ENCODE measurements at places on chromosomes 12 and 14. TPM values are rescaled to one million over a fixed set of nuclear protein-coding genes. Genes with fewer than 3 reads are reported as not detected.

Gene DLGAP5
- 8.2 TPM for total RNA-seq

Gene HSP90AA1
- total RNA-seq: 610 TPM

Gene ITGB7
- total RNA-seq: not detected

Gene SERPINA3
- total RNA-seq: not detected

Gene GALNT8
- 25.3 TPM for total RNA-seq

DNA sequence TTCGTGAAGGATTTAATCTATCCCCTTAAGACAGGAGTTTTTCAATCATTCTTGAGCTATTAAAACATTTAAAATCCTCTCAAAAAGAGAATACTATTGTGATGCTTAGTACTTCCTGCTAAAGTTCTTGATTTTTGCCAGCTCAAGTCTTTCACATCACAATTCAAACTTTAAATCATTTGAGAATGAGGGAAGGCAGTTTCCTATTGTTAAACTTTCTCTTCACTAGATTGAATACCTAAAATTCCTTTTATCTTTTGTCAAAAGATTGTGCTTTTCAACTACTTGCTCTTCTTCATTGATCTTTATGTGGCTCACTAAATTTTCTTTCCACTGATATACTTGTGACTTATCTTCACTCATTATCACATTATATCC lies 44.1 kb downstream of the ABCD2 start:
- no peak overlapping the region for H3K4me3 ChIP-seq
- H3K4me1 ChIP-seq: peaks cover 12% of the 10 kb centered on the region
- no peak overlapping the region for H3K27ac ChIP-seq
- H3K27me3 ChIP-seq: no peaks in the 10 kb centered on the region
- H3K36me3 ChIP-seq: no peaks in the 10 kb centered on the region

- no peak for DNase-seq
- H3K36me3 ChIP-seq: peaks cover 5% of the 10 kb centered on the region
- no peak overlapping the region for H3K4me3 ChIP-seq
- H3K27ac ChIP-seq: no peak overlapping the region
- H3K4me1 ChIP-seq: peaks cover 7% of the 10 kb centered on the region
These were observed 427.1 kb upstream of the SEL1L start for GRCh38 chr14:81960781-81961180.

DNA sequence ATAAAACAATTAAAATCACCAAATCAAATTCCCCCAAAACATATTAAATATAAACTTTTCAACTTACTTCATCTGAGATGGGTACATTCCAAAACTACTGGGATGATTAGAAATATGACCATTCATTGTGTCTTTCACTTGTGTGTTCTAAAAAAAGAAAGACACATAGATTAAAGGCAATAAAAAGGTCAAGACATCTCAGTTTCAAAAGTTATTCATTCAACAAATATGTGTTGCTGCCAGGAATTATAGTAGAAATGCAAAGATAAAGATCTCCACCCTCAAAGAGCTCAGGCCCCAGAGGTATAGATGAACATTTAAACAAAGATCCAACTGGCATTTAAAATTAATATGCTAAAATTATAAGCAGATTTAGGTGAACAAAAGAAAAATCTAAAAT lies 106.4 kb downstream of the EPS8 start:
- H3K4me1 ChIP-seq: peaks cover 4% of the 10 kb centered on the region
- no peak overlapping the region for H3K4me3 ChIP-seq
- no peaks in the 10 kb centered on the region for H3K27me3 ChIP-seq
- no peak overlapping the region for H3K27ac ChIP-seq
- DNase-seq: no peak

DNA sequence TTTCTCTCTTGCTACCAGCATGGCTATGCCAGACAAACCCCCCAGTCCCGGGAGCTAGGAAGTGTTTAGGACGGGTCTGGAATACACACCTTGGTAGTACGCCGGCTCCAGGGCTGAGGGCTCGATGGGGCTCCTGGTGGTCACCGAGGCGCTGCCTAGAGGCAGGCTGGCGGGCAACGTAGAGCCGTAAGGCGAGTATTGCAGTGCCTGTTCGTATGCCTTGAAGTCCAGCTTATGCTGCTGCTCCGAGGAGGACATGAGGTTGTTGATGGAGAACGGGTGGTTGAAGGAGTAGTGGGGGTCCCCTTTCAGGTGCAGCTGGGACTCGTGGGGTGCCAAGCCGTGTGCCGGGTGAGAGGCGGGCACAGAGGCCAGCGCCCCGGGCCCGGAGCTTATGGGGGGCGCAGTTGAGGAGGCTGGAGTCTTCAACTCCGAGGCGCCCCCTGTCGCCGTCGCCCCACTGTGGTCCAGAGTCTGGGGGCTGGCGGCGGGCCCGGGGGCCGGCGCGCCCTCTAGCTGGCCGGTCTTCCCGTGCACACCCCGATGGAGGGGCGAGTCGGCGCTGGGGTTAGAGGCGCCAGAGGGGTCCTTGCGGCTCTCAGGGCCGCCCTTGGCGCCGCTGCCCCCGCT lies 3.6 kb downstream of the FOXA1 start:
- H3K4me1 ChIP-seq: peaks cover 15% of the 10 kb centered on the region
- H3K4me3 ChIP-seq: peak overlapping the region; percentile 69
- peaks cover 9% of the 10 kb centered on the region for H3K36me3 ChIP-seq
- no peak overlapping the region for H3K27ac ChIP-seq
- H3K27me3 ChIP-seq: peaks cover 47% of the 10 kb centered on the region
- peak; percentile 64 for DNase-seq

GRCh38 chr12:57477710-57478681 lies 1.7 kb downstream of the ARHGAP9 start:
- no peak overlapping the region for H3K4me3 ChIP-seq
- peaks cover 3% of the 10 kb centered on the region for H3K4me1 ChIP-seq
- H3K27me3 ChIP-seq: peaks cover 13% of the 10 kb centered on the region
- H3K36me3 ChIP-seq: peaks cover 26% of the 10 kb centered on the region

DNA sequence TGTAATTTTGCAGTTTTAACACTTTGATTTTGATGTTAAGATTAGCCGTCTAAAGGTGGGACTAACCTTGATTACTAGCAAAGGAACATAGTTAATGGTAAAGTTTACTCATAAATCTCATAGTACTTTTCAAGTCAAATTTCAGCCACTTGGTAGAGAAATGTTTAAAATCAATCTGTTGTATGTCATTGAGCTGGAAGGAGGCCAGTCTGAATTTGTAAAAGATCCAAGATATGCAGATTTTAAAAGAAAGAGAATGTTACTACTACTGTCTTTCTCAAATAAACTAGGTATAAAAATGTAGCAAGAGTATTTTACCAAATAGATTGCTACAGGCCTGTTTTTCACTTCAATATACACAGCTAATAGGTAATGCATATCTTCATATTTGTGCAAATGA lies 600.8 kb upstream of the SEL1L start:
- DNase-seq: no peak
- no peaks in the 10 kb centered on the region for H3K4me1 ChIP-seq
- H3K36me3 ChIP-seq: no peaks in the 10 kb centered on the region
- no peak overlapping the region for H3K4me3 ChIP-seq
- no peaks in the 10 kb centered on the region for H3K27me3 ChIP-seq

- DNase-seq: no peak
- H3K4me1 ChIP-seq: no peaks in the 10 kb centered on the region
- no peak overlapping the region for H3K4me3 ChIP-seq
- no peak overlapping the region for H3K27ac ChIP-seq
- H3K27me3 ChIP-seq: peaks cover 2% of the 10 kb centered on the region
These were observed 59.9 kb downstream of the HCAR2 start for GRCh38 chr12:122643207-122643805.

DNA sequence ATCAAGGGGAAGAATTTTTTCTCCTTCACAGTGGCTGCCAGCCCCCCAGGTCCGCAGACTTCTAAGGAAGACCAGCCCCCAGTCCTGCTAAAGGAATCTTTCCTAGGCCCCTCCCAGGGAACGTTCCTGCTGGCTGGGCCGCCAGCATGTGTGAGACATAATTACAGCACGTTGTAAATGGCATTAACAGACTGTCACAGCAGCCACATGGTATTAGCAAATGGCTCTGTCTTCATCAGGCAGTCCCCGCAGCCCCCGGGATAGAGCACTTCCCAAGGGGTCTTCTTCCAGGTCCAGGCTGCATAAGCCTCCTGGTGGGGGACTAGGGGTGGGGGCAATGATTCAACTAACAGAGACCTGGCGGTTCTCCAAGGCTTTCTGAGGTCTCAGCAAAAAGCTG lies 34.9 kb upstream of the FAM222A start:
- peak; percentile 51 for DNase-seq
- peak overlapping the region; percentile 38 for H3K4me3 ChIP-seq
- no peaks in the 10 kb centered on the region for H3K36me3 ChIP-seq
- H3K27me3 ChIP-seq: peaks cover 9% of the 10 kb centered on the region
- peaks cover 12% of the 10 kb centered on the region for H3K4me1 ChIP-seq

DNA sequence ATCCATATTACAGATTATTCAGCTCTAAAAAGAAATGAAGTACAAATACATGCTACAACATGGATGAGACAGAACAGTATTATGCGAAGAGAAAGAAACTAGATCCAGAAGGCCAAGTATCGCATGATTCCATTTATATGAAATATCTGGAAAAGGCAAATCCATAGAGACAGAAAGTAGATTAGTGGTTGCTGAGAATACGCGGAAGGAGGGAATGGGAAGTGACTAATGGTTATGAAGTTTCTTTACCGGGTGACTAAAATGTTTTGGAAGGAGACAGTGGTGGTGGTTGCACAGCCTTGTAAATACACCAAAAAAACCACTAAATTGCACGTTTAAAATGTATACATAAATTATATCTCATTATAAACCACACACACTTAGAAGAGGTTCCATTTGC lies 12.5 kb downstream of the PRDM4 start:
- no peaks in the 10 kb centered on the region for H3K27me3 ChIP-seq
- no peaks in the 10 kb centered on the region for H3K36me3 ChIP-seq
- no peak overlapping the region for H3K4me3 ChIP-seq
- H3K27ac ChIP-seq: no peak overlapping the region

GRCh38 chr12:76449993-76450392 lies 101.8 kb upstream of the BBS10 start:
- H3K4me1 ChIP-seq: no peaks in the 10 kb centered on the region
- no peak for DNase-seq
- H3K27ac ChIP-seq: no peak overlapping the region
- peaks cover 7% of the 10 kb centered on the region for H3K36me3 ChIP-seq
- H3K27me3 ChIP-seq: peaks cover 1% of the 10 kb centered on the region
- H3K4me3 ChIP-seq: no peak overlapping the region

DNA sequence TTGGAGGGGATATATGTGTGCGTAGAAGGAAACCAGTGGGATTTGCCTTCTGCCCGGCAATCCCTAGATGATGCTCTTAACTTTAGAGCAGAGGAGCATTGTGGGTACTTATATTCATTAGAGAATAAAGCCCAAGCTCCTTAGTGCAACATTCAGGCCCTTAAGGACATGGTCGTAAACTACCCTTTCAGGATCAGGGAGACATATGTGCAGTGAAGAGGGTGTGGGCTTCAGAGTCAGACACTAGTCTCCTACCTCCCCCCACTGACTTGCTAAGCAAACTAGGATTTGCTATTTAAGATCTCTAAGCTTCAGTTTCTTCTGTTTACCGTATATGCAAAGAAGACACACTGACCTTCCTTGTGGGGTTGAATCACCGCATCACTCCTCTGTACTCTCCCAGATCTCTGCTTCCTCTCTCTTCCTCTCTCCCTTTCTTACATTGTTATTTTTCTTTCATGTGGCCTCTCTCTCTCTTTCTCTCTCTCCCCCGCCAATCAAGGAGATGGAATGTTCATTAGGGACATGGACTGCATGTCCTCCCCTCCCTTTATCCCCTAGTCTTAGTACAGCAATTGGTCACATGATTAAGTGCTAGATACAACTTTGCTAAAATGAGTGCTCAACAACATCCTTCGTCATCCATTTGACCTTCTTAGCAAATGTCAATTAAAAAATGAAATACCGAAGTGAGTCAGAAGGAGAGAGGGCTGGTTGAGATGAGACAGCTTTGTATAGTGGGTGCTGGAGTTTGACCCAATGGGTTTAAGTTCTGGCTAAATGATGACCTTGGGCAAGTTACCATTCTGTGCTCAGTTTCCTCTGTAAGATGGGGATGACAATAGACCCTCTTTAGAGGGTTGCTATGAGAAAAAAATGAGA lies 91.7 kb downstream of the TMX1 start:
- H3K4me3 ChIP-seq: no peak overlapping the region
- H3K27ac ChIP-seq: no peak overlapping the region
- H3K27me3 ChIP-seq: no peaks in the 10 kb centered on the region
- H3K36me3 ChIP-seq: no peaks in the 10 kb centered on the region
- H3K4me1 ChIP-seq: peaks cover 6% of the 10 kb centered on the region

DNA sequence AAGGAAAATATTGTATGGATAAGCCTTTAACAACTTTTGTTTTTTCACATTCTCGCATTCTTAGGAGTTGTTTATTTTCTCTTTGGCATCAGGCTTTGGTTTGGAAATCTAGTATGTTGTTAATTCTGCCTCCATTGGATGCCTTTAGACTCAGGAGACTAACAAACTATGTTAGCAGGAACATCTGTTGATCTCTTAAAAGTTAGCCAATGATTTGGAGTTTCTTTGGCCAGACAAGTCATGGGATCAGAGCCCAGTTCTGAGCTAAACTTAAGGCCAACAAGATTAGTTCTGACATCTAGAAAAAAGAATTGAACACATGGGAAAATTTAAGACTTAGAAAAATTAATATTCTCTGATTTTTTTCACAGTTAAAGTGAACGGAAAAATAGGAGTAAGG lies 35.3 kb upstream of the STRAP start:
- peaks cover 2% of the 10 kb centered on the region for H3K27me3 ChIP-seq
- H3K36me3 ChIP-seq: no peaks in the 10 kb centered on the region
- no peaks in the 10 kb centered on the region for H3K4me1 ChIP-seq
- no peak for DNase-seq
- H3K27ac ChIP-seq: no peak overlapping the region

GRCh38 chr12:89364058-89364457 lies 11.8 kb upstream of the DUSP6 start:
- H3K27ac ChIP-seq: no peak overlapping the region
- no peaks in the 10 kb centered on the region for H3K4me1 ChIP-seq
- no peaks in the 10 kb centered on the region for H3K27me3 ChIP-seq
- no peak for DNase-seq
- no peaks in the 10 kb centered on the region for H3K36me3 ChIP-seq

DNA sequence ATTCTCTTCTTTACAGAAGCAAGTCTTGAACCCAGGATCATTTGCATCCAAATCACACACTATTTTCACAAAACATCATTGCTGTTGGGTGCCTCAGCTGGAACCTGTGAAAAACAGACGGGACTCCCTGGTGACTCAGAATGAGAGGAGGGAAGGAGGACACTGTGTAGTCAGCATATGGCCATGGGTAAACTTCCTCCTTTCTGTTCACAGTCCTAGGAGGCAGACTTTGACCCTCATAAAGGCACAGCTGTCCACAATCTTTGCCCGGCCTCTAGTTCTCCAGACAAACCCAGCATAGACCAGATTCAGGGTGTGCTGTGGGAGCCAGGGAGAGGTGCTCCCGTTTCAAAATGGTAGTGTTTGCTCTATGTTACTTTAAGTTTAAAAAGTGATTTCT lies 62.0 kb downstream of the DYRK2 start:
- no peak overlapping the region for H3K4me3 ChIP-seq
- no peak overlapping the region for H3K27ac ChIP-seq
- no peaks in the 10 kb centered on the region for H3K27me3 ChIP-seq
- H3K4me1 ChIP-seq: peaks cover 7% of the 10 kb centered on the region

DNA sequence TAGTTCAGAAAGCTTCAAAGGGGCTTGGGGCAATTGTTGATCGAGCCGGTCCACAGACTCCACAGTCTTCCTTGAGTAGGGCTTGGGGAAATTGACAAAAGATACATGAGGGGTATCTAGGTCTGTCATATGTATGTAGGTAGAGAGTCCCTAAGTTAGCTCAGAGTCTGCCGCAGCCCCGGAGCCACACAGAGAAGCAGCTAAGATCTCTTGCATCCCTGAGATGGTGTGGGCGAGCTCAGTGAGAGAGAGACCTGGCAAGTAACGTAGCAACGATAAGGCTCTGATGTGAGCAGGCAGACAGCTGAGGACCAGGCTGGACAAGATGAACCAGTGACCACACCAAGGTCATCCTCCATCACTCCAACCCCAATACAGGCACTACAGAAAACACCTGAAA lies 297.6 kb downstream of the TMEM132D start:
- no peak overlapping the region for H3K27ac ChIP-seq
- no peak for DNase-seq
- H3K4me3 ChIP-seq: no peak overlapping the region
- no peaks in the 10 kb centered on the region for H3K36me3 ChIP-seq
- H3K4me1 ChIP-seq: peaks cover 8% of the 10 kb centered on the region
- H3K27me3 ChIP-seq: peaks cover 3% of the 10 kb centered on the region
